Activated T-helper 2 cell treated with anti-CD3 and anti-CD28 coated beads, Interferon-gamma antibody, Interleukin-2, Interleukin-4, amounts not matched to agents 10 μg/mL and 5 μg/mL and 100 μg/mL, durations not matched to agents 14 hours and 24 hours and 36 hours (primary cell): ENCODE measurements at places on chromosomes 16 and 17. TPM values are rescaled to one million over a fixed set of nuclear protein-coding genes. Genes with fewer than 3 reads are reported as not detected.

DNA sequence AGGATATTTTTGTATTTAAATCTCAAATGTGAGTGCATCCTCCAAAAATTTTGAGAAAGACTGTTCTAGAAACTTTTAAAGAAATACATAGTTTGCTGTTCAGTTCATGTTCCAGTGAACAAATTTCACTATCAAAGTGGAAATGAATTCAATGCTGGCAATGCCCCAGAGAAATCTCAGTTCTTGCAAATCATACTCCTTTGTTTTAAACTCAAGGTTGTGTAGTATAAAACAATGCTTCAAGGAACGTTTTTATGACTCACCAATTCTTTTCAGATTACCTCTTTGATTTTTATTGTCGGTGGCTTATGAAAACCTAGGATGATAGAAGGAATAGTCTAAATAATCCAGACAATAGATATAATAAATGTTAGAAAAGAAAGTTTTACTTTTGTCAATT, 17.6 kb downstream of the LPCAT2 start:
- H3K4me3 ChIP-seq, result no peak overlapping the region
- no peak overlapping the region for H3K27ac ChIP-seq
- peaks cover 8% of the 10 kb centered on the region for H3K27me3 ChIP-seq

DNA sequence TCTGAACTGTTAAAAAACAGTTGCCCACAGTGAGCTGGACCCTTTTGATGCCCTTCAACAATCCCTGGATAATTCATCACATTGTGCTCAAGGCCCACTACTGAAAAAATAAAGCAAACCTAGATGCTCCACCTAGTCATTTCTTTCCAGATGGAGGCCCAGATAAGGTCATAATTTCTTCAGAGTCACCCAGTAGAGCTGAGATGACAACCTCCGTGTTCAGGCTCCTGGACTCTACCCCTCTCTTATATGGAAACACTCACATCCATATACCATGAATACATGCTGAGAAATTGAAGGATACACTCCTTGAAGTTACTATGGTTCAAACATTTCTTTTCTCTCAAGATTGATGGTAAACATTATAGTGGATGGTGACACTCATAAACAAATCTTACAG, 2.7 kb upstream of the ABCA3 start:
- H3K36me3 ChIP-seq, result no peaks in the 10 kb centered on the region
- H3K4me3 ChIP-seq, result no peak overlapping the region
- H3K27me3 ChIP-seq, result peaks cover 33% of the 10 kb centered on the region

DNA sequence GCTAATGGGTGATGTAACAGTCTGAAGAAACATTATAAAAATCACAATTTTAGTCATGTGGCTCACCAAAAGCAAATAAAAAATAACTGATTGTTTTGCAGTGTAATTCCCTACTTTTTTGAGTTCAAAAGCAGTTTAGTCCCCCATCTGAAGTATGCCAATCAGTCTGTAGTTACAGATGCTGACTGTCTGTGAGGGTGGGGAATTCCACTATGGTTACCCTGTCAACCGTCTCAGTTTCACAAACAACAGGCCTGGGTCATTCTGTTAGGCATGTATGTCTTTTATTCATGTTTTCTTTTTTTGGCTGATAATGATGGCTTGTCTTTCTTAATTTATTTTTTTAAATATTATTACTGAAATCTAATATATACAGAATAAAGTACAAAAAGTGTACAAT, 69.3 kb downstream of the STXBP4 start:
- DNase-seq, result no peak
- no peaks in the 10 kb centered on the region for H3K27me3 ChIP-seq
- no peak overlapping the region for H3K27ac ChIP-seq
- peaks cover 1% of the 10 kb centered on the region for H3K36me3 ChIP-seq
- H3K4me1 ChIP-seq, result peaks cover 24% of the 10 kb centered on the region
- no peak overlapping the region for H3K4me3 ChIP-seq

OR4D1 gene
- 0.05 and 0.09 TPM in 2 replicates for total RNA-seq

MT1M gene
- total RNA-seq, result not detected in 2 replicates
